ENCODE measurements at places on chromosomes 5 and 9. TPM values are rescaled to one million over a fixed set of nuclear protein-coding genes. Genes with fewer than 3 reads are reported as not detected.

- DNase-seq, result no peak
Observed at GRCh38 chr9:133750982-133751649, 13.0 kb upstream of the SARDH start.

GRCh38 chr9:127187231-127187956 is 65.0 kb upstream of the ANGPTL2 start:
- peak; percentile 86 for DNase-seq

MAN1B1 gene
- 30.4 TPM for total RNA-seq

DNA sequence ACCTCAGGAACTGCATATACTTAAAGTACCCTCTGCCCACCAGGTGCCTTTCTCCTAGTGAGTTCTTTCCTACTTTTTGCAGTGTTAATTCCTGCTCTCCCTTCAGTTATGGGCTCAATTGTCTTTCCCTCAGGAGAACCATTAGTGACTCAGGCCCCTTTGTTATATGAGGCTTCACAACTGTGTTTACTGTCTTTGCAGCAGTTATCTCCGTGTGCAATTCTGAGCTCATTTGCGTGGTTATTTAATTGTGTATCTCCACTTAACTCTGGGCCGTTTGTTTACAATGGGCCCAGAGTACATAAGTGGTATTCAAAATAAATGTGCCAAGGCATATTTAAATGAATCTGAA is 9.6 kb downstream of the FBXO38 start:
- DNase-seq, result no peak

GRCh38 chr5:173236531-173237142 is 1.6 kb upstream of the NKX2-5 start:
- peak; percentile 57 for DNase-seq

HK3 gene
- total RNA-seq, result 11.6 TPM

IFNB1 gene
- not detected for total RNA-seq

DNM1 gene
- total RNA-seq, result 4.4 TPM

- DNase-seq, result no peak
Observed at GRCh38 chr5:93163010-93163663, 417.9 kb downstream of the NR2F1-AS1 start.

DNA sequence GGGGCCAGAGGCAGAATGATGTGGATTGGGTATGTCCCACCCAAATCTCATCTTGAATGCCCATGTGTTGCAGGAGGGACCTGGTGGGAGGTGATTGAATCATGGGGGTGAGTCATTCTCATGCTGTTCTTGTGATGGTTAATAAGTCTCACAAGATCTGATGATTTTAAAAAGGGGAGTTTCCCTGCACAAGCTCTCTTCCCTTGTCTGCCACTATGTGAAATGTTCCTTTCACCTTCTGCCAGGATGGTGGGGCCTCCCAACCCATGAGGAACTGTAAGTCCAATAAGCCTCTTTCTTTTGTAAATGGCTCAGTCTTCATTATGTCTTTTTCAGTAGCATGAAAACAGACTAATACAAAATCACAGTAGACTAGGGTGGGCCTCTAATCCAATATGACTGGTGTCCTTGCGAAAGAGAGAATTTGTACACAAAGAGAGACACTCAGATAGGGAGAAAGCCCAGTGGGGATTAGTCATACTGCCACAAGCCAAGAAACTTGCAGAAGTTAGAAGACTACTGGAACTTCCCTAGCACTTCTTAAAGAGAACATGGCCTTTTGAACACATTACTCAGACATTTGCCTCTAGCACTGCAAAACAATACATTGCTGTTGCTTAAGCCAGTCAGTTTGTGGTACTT is 68.4 kb downstream of the ANXA1 start:
- DNase-seq, result no peak

DNA sequence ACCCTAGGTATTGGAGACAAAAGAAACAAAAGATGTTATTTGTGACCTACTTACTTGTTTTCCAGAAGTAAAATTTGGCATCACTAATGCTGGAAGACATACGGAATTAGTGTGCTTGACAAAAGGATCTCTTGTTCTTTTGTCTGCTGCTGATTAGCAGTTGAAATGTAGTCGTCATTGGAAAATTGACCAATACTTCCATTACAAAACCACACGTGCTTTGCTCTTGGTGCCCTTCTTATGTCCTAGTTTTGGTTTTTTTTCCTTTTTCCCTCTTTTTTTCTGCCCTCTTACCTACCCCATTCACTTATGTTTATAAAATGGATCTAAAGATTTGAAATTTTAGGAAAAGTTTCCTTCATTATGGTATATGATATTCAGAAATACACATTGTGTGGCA is 197.4 kb downstream of the FER start:
- no peak for DNase-seq

THBS4 gene
- total RNA-seq, result 4.5 TPM

PCDHB14 gene
- total RNA-seq, result 5.2 TPM

DNA sequence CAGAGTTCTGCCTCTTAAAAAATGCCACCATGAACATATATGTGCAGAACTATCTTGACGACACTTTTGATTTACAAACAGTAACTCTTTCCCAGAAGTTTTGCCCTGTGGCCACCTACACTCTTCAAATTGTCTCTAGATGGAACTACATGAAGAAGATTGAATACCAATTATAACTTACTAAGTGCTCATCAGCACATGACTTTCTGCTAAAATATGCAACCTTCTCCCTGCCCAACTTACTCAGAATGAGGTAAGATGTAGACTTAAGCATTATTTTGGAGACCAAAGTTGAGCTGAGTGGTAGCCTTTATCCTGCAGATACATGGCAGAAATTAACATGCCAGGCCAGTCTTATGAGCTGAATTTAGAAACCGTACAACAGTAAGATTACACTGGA is 105.4 kb downstream of the SEMA5A start:
- DNase-seq, result no peak

GRCh38 chr9:136262671-136263178 is 17.1 kb upstream of the QSOX2 start:
- peak; percentile 38 for DNase-seq

PPP2R2B gene
- total RNA-seq, result 3.0 TPM

PCDHAC2 gene
- total RNA-seq, result 0.44 TPM

DNA sequence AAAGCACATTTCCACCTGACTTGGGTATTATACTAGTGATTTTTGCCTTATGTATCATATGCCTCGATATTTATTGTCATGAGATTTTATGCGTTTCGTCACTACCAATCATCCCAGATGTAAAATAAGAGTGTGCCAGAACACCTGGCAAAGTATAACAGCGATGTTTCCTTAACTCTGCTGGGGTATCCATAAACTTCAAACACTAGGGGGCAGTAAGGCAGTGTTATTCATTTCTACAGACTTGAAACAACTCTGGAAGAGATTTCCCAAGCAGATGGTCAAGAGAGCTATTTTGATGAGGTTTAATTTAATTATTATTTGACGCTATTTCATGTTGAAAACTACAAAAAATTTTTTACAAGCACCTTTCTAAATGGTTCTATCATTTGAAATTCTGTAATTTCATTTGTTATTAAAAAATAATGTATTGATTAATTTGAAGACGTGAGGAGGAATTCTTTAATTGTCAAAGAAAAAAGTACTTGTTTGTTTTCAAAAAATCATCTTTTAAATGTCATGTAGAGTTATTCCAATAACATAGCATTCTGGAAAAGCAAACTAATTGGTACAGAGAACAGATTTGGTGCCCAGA is 388.5 kb upstream of the CTNND2 start:
- no peak for DNase-seq

DNA sequence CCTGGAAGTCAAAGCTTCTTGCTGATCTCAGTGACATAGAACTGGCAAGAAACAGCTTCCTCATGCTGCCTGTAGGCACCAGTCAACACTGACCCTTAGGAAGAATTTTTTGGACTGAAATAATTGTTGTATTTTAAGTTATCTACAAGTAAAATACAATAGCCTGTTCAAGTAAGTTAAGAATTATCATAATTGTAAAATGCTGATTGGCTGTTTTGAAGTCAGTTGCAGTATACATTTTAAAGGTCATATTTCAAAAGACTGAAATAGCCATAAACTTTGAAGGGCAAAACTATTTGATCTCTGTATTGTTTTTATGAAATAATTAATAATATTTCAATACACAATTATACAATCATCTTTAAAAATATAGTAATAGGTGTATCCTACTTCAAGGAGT is 794.9 kb downstream of the MAT2B start:
- DNase-seq, result no peak

DNA sequence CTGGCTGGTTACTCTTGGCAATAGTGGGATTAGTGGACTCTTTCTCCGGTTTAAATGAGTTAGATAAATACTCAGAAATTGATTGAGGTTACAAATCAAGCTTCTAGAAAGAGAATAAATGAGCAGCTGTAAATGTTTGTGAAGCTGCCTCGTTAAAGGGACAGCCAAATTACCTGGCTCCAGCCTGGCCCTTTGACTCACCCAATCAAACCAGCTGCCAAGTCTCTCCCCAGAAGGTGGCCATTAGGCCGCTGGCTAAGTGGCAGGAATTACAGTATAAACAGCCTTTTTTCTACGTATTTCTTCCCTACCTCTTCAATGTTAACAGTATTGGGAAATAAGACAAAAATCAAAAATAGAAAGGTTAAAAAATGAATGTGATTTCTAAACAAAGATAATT is 46.0 kb upstream of the SRFBP1 start:
- no peak for DNase-seq

ARAP3 gene
- total RNA-seq, result 16.7 TPM

CLIC3 gene
- total RNA-seq, result 4.7 TPM

DNA sequence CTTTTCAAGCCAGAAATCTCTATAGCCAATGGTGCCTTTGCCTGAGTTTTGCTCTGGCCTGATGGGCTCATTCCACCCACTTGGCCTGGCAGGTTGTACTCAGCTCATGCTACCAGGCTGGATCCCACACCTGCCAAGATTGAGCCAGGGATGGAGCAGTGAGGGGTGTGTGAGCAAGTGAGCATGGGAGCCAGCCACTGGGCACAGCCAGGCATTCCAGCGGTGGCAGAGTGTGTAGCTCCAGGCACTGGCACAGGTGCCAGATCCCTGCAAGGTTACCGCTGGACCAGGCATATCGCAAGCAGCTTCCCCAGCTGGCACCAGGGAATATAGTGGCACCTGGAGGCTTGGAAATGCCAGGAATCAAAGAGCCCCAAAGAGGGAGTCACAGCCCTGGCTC is 2395.6 kb upstream of the C9orf72 start:
- no peak for DNase-seq

- DNase-seq, result no peak
Observed at GRCh38 chr5:131277875-131278740, 14.3 kb downstream of the CDC42SE2 start.

FBLL1 gene
- total RNA-seq, result not detected

DNA sequence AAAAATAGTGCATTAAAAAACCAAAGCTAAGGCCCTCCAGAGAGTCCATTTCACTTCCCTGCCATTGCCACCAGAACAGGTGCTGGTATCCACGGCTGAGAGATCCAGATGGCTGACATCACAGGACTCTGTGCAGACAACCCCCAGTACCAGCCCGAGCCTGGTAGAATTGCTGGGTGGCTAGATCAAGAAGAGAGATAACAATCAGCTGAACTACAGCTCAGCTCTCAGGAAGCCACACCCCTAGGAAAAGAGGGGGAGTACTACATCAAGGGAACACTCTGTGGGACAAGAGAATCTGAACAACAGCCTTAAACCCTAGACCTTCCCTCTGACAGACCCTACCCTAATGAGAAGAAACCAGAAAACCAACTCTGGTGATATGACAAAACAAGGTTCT is 73.8 kb upstream of the SLIT3 start:
- DNase-seq, result no peak

PRELID2 gene
- 85.4 TPM for total RNA-seq

DAB2IP gene
- 41.7 TPM for total RNA-seq

CCDC171 gene
- total RNA-seq, result 2.6 TPM

- no peak for DNase-seq
Observed at GRCh38 chr9:136282272-136282861, 21.5 kb downstream of the CCDC187 start.

DNA sequence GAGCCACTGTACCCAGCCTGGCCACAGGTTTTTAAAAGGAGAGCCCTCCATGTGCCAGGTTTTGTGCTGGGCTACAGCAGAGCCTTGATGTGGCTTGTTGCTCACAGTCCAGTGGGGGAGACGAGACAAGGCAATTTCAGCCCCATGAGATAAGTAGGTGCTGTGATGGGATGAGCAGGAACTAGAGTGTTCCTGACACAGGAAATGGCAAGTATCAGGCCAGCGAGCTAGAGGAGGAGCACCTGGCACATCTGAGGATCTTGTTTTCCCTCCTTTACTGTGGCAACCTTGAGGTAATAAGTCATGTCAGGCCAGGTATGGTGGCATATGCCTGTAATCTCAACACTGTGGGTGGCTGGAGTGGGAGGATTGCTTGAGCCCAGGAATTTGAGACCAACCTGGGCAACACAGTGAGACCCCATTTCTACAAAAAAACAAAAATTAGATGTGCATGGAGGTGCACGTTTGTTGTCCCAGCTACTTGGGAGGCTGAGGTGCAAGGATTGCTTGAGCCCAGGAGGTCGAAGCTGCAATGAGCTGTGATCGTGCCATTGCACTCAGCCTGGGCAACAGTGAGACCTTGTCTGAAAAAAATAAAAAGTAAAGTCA is 3.8 kb upstream of the ZDHHC12 start:
- DNase-seq, result no peak

DNA sequence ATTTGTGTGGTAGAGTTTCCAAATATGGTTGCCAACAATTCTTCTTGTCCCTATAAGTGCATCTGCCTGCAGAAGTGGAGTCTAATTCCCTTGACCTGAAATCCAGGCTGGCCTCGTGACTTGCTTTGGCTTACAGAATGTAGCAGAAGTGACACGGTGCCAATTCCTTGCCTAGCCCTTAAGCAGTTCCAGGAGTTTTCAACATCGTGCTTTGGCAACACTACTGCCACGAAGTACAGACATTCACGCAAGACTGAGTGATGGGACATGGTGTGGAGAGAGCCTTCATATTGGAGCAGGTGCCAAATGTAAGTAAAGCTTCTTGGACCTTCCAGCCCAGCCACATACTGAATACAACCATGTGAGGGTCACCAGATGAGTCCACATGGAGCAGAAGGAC is 92.9 kb upstream of the NEK6 start:
- peak; percentile 53 for DNase-seq

- no peak for DNase-seq
Observed at GRCh38 chr9:90774682-90775081, 26.9 kb upstream of the SYK start.

GRCh38 chr5:80905405-80905804 is 54.8 kb upstream of the RASGRF2 start:
- DNase-seq, result no peak

DNA sequence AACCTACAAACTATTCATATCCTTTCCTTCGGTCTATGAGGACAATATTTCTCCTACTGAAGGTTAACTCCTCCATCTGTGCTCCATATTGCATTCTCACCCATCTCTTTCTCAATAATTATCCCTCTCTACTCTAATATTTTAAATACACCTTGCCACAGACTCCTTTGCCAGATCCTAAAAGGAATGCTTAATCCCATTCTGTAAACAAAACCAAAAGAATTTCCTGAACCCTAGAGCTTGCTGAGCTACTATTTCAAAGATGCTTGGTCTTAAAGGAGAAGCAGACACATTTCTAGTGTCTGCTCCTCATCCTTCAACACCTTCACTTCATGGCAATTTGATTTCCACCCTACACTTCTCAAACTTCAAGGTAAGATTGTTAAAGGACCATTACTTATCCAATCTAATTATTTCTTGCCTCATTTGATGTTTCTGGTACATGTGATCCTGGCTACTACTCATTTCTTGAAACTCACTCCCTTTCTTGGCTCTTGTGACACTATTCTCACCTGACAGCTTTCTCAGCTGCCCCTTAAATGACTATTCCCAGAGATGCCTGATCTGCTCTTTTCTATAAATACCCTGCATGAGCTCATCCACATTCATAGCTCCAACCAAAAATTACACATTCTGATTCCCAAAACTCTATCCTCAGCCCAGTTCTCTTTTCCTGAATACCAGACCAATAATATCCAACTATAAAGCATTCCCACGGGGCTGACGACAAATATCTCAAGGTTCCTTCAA is 20.2 kb downstream of the HOMER1 start:
- no peak for DNase-seq

GRCh38 chr9:8628791-8629190 is 829.2 kb upstream of the DMAC1 start:
- no peak for DNase-seq
